ENCODE measurements at places on chromosomes 13 and 19.

- no peak for DNase-seq
Measured at GRCh38 chr19:1235625-1236538, 1.9 kb downstream of the CBARP start.

GRCh38 chr13:104318121-104318520 is 1251.9 kb upstream of the SLC10A2 start:
- DNase-seq, result no peak

DNA sequence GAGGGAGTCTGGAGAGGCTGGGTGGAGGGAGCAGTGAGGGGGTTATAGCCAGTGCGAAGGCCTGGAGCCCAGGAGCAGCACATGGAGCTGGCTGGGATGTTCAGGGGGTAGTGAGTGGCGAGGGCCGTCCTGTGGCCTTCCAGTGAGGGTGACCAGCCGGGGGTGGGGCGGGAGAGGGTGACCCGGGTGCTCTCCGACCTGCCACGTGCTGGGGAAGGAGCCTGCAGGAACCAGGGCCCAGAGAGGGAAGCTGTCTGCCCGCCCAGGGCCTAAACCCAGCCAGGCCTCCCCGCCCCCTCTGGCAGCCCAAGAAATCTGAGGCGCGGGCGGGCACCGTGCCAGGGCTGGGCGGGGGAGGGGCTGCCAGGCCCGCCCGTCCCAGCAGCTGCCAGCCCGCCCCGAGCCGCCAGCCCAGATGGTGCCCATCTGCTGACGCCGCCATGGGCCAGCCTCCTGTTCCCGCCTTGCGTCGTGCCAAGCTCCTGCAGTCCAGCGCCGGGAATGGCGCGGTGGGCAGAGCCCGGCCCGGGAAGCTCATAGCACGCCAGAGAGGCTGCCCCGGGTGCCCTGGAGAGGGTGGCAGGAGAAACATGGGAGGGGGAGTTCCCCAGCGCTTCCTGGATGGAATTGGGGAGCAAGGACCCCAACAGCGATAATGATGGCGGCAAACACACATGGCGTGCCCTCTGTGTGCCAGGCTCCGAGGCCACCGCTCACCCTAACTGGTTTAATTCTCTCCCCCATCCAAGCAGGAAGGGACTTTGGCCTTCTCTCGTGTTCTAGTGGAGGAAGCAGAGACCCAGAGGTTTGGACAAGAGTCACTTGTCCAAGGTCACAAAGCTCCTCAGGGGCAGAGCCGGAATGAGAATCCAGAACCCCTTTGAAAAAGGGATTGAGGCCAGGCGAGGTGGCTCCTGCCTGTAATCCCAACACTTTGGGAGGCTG is 21.5 kb downstream of the NFIC start:
- DNase-seq, result peak; percentile 86

GRCh38 chr19:41746593-41747227 is 8.6 kb upstream of the CEACAM6 start:
- peak; percentile 42 for DNase-seq

GRCh38 chr19:44816301-44816700 is 7.4 kb downstream of the BCAM start:
- DNase-seq, result no peak

DNA sequence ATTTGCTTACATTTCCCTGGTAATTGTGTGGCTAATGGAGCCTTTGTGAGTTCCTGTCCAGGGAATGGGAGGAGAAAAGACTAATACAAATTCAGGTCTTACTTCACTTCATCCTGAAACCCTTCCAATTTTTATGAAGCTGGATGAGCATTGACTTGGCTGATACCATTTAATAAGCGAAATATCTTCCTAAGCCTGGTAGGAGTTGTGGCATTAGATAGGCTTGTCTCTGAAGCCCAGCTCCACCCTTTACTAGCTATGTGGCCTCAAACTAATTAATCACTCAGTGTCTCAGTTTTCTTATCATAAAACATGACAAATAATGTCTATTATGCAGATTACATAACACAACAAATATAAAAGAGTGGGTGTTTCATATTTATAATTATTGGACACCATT is 106.3 kb downstream of the FGF9 start:
- no peak for DNase-seq

GRCh38 chr13:72566526-72566925 is 160.9 kb downstream of the MZT1 start:
- DNase-seq, result no peak

- no peak for DNase-seq
Measured at GRCh38 chr13:38308736-38309135, 40.9 kb upstream of the UFM1 start.

All from testis (tissue), 5 donors.